ENCODE measurements at places on chromosomes 12 and 14.

GRCh38 chr14:70645892-70646291 is 4.2 kb downstream of the TTC9 start:
- DNase-seq, result no peak

- DNase-seq, result no peak
Observed at GRCh38 chr12:2076196-2076570, 23.4 kb downstream of the CACNA1C start.

DNA sequence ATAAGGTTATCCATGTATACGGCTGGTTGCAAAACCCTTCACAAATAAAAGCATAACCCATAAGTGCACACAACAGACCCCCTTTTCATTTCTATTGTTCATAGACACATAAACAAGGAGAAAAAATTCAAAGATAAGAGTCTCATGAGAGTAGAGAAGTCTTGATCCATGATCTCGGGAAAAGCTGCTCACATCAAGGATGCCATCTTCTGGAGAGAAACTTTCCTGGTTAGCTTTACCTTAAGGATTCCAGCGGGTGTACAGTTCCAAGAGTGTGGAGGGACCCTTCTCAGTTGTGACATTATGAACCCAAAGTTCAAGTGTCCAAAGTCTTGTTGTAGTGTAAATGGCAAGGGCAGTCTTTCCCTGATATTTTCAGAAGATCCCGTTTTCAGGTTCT is 144.5 kb downstream of the LLPH start:
- DNase-seq, result no peak

DNA sequence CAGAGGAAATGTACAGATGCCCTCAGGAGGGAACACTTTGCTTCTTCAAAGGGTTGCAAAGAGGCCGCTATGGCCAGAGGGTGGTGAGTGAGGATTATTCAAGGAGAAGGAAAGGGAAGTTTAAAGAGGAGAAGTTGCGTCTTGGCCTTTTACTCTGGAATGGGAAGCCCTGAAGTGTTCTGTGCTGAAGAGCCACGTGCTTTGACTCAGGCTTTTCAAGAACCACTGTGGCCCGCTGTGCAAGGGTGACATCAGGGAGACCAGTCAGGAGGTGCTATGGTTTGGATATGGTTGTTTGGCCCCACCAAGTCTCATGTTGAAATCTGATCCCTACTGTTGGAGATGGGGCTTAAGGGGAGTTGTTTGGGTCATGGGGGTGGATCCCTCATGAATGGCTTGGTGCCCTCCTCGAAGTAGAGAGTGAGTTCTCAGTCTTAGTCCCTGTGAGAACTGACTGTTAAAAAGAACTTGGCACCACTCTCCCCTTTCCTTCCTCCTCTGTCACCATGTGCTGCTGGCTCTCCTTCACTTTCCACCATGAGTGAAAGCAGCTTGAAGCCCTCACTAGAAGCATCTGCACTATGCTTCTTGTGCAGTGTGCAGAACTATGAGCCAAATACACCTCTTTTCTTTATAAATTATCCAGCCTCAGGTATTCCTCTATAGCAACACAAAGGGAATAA is 66.1 kb upstream of the DUSP6 start:
- DNase-seq, result no peak

DNA sequence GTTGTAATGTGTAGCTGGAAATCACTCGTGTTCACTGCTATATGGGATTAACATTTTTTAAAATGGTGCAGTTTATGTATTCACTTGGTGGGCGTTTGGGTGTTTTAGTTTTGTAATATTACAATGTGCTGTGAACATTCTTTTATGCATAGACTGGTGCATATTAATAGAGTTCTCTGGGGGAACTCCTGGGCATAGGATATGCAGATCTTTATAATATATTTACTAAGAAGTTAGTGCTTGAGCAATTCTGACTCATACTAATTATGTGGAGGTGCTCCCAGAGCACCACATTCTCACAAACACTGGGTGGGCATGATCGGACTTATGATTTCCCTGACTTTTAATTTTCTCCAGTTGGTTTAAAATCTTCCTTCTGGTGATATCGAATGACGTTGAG is 342.3 kb downstream of the PDZRN4 start:
- DNase-seq, result no peak

DNA sequence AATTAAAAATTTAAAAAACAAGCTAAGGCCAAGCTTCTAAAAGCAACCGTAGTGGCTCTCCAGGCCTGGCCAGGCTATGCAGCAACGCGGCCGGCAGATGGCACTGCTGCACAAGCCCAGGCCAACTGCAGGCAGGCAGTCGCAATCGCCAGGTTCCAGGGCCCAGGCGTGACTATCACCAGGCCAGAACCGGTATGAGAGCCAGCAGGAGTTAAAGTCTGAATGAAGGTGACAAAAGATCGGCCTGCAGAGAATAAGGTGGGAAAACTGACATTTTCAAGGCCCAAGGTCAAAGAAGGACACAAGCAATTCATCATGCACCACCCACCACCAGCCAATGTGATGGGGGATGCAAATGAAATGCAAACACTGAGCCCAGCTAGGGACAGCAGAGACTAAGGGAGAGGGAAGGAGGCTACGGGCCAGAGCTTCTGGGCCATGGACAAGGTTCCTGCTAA is 43.6 kb upstream of the ANO2 start:
- peak; percentile 60 for DNase-seq

DNA sequence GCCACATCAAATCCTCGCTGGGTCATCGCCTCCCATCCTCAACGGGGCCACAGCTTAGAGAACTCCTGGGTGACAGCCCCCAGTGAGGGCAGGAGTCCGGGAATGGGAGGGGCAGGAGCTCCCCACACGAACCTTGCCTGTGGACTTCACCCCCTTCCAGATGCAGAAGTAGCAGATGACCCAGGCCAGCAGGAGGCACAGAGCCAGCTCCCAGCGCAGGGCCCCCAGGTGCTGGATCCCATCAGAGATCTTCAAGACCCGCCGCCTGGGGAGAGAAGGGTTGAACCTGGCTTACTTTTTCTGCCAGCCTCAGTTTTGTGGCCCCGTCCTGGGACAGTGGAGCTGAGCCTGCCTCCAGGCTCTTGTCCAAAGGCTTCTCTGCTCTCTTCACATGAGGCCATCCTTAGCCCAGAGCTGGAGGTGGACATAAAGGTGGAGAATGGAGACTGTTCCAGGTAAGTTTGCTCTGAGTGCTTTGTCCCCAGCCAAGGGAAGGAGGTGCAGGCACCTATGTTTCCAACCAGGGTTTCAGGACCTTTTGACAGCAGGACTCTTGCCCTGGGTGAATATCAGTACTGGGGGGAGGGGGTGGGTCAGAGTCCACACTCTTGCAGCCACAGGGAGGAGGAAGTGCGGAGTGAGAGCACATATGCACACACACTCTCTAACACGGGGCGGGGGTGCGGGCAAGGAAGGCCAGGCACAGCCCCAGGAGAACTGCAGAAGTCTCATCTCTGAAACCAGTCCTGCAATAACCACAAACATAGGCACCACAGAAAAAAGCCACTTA is 23.3 kb upstream of the SLC6A12 start:
- DNase-seq, result no peak

DNA sequence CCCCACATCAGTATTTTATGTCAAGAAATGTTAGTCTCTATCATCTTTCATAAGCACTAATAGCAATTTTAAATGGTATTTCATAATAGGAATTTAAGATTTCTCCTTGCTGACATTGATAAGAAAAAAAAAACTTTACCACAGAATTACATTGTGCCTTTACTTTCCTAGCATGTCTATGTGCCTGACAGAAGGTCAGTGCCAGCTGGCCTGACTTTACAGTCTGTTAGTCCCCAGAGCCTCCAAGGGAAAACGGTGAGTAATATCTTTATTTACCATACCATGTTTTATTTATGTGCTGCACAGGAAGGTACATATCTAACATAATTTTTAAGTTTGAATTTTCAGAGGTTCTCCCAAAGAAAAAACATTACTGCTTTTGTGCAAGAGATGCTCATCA is 152.0 kb upstream of the AEBP2 start:
- no peak for DNase-seq

DNA sequence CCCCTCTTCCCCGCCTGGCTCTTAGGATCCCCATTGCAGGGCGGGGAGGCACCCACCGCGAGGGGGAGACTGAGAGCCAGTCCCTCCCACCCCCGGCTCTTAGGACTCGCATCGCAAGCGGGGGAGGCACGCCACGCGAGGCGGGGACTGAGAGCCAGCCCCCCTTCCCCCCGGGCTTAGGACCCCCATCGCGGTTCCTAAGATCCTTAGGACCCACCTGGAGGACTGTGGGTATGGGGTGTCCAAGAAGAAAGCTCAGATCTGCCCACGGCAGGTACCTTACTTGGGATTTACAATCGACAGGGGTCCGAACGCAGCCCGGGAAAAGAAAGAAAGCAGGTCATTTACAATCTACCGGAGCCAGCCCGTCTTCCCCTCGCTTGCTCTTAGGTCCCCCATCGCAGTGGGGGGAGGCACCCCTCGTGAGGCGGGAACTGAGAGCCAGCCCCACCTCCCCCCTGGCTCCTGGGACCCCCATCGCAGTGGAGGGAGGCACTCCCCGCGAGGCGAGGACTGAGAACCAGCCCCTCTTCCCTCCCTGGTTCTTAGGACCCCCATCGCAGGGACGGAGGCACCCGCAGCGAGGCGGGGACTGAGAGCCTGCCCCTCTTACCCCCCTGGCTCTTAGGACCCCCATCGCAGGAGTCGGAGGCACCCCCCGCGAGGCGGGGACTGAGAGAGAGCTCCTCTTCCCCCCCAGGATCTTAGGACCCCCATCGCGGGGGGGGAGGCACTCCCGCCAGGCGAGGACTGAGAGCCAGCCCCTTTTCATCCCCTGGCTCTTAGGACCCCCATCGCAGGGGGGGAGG is 43.7 kb downstream of the DDX11 start:
- peak; percentile 56 for DNase-seq

DNA sequence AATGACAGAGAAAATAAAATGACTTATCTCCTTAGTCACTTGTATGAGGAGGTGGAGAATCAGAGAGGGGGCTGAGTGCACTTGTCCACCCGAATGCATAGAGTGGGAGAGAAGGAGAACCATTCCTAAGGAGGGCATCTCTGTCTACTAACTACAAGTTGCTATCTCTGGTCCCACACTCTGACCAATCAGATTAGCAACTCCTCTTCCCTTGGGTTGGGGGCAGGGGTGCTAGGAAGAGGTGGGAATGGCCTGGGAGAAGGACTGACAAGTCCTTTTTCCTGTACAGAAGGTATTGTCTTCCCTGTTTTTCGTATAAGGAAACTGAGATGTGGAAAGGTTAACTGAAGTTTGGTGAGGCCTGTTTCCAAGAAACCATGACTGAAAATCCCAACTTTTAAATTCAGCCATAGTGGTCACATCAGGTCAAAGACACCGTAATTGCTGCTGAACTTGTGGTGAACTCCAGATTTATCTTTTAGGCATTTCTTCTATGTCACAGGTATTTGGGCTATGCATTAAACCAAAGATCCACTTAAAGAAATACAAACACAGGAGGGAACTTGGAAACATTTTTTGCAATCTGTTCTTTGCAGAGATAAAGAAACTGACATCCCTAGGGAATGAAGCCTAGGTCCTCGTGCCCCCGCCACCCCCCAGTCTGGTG is 207.8 kb downstream of the CRADD start:
- DNase-seq, result no peak

GRCh38 chr12:30867415-30867814 is 59.1 kb upstream of the TSPAN11 start:
- DNase-seq, result no peak

- no peak for DNase-seq
Observed at GRCh38 chr12:118582863-118583262, 206.5 kb downstream of the SUDS3 start.

GRCh38 chr14:28676479-28676878 is 90.1 kb upstream of the FOXG1 start:
- DNase-seq, result no peak

GRCh38 chr14:51398898-51399297 is 158.9 kb downstream of the TMX1 start:
- DNase-seq, result no peak

Measured in activated T-cell treated with anti-CD3 and anti-CD28 coated beads for 1 hour (primary cell).